Central memory CD8-positive, alpha-beta T cell (primary cell): ENCODE measurements at places on chromosomes 12 and 14.

DNA sequence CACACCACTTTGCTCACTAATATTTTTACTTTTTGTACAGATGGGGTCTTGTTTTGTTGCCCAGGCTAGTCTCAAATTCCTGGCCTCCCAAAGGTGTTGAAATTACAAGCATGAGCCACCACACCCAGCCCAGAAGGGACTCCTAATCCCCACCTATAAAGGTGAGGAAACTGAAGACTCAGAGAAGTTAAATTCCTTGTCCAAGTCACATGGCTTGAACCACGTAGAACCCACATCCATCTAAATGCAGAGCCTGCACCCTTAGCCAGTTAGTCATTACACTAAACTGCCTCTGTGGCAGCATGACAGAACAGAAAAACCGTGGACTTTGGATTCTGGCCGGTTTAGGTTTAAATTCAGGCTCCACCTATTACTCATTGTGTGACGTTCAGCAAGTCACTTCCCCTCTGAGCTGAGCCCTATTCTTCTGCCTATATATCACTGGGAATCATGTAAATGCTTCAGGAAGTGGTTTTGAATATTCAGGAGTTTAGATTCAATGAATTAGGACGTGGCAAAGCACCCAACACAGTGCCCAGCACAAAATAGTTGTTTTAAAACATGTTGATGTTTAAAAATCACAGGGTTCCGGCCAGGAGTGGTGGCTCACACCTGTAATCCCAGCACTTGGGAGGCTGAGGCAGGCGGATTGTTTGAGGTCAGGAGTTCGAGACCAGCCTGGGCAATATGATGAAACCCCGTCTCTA, 3.0 kb upstream of the CORO1C start:
- no peak for DNase-seq

DNA sequence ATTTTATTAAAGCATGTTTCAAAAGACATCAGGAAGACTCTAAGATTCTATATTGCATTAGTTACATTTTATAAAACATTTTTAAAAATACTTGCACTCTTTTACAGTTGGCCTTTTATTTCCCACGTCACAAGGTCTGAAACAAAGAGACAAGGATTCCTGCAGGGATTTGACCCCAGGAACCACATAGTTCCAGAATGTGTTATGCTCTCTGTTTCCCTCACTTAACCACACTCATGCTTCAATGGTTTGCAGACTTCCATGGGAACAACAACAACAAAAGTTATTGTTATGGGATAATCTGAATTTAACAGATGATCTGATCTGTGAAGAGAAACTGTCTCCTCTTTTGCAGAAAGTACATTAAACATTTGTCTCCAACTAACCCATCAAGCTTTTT, 104.3 kb upstream of the PPFIA2 start:
- DNase-seq: no peak

GRCh38 chr14:84065811-84066210, 1464.1 kb upstream of the FLRT2 start:
- DNase-seq: no peak

DNA sequence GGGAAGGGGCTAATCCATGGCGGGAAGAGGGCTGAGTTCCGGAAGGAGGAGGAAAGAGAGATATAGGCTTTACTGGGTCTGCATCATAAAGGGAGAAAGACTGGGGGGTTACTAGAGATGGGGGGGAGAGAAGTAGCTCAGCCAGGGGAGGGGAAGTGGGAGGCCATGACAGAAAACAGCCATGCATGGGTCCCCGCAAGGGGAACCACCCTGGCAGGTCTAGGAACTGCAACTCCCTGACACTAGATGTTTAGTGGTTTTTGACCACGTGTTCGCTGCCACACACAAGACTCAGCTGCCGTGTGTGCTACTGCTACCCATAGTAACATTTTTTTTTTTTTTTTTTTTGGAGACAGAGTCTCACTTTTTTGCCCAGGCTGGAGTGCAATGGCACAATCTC, 145.0 kb downstream of the RIMBP2 start:
- no peak for DNase-seq

DNA sequence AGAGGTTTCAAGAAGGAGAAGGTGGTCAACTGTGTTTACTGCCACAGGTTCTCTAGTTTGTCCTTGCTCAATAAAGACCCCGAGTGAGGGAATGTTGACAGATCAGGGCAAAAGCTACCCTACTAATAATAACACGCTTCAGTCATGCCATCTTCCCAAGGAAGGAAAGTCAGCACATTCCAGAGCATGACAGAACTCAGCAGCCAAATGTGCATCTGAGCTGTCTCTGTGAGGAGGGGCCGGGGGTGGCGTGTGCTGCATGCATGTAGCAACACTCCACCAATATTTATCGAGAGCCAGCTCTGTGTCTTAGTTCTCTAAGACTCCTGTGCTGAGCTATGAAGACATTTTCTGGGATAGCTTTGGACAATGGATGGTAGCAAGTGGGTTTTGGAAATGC, 260.4 kb downstream of the DPF3 start:
- no peak for DNase-seq

DNA sequence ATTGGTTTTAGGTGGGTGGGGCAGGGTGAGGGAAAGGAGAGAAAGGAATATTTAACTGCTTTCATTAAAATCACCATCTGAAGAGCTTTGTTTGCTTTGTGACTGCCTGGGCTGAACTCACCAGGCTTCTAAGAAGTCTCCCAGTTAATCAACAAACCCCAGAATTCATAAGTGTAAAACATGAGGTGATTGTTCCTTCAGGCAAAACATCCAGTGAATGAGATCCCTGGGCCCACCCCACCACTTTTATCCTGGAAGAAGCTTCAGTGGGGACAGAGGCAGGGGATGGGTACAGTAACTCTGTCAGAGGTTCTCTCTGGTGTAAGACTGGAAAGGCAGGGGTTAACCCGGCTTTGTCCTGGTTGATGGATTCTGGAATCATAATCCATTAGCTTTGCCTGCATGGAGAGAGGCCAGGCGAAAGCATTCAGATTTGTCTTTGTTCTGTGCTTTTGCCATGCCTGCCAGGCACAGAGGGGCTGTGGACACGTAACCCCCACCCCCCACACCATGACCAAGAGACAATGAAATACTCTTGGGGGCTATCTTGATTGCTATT, 16.7 kb downstream of the PDE1B start:
- DNase-seq: no peak

DNA sequence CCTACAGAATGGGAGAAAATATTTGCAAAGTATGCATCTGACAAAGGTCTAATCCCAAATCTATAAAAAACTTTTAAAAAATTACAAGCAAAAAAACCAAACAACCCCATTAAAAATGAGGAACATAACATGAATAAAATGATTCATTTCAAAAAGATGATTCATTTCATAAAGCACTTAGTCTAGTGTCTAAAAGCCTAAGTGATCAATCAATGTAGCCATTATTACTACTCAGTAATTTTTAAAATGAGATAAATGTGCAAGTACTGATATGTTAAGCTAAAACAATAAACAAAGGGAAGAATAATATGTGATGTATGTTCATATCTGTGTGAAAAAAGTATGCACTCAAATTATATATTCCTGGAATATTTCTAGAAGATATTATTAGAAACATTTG, 119.1 kb upstream of the GARIN6 start:
- DNase-seq: no peak
